ENCODE measurements at places on chromosomes 2 and 18. TPM values are rescaled to one million over a fixed set of nuclear protein-coding genes. Genes with fewer than 3 reads are reported as not detected.

NRBP1 gene
- total RNA-seq, result 132 TPM

KLHL41 gene
- total RNA-seq, result 0.15 TPM

CPLX4 gene
- total RNA-seq, result not detected

TMEM178A gene
- not detected for total RNA-seq

RBM44 gene
- 0.29 TPM for total RNA-seq

CCDC85A gene
- 0.12 TPM for total RNA-seq

CDKL4 gene
- total RNA-seq, result not detected

GKN2 gene
- total RNA-seq, result 4.3 TPM

ALPG gene
- total RNA-seq, result 0.22 TPM

DSG2 gene
- total RNA-seq, result 69.7 TPM

EMILIN1 gene
- 0.64 TPM for total RNA-seq

MTCL1 gene
- 73.7 TPM for total RNA-seq

SCN3A gene
- not detected for total RNA-seq

EMILIN2 gene
- 14.7 TPM for total RNA-seq

OTOS gene
- not detected for total RNA-seq

CHN1 gene
- 21.7 TPM for total RNA-seq

NT5DC4 gene
- not detected for total RNA-seq

CFAP221 gene
- 0.40 TPM for total RNA-seq

CHRNG gene
- not detected for total RNA-seq

FAM110C gene
- 0.12 TPM for total RNA-seq

SLC5A7 gene
- not detected for total RNA-seq

CIAO1 gene
- 85.5 TPM for total RNA-seq

ADGRF3 gene
- 0.10 TPM for total RNA-seq

HOXD3 gene
- 0.32 TPM for total RNA-seq

CFAP210 gene
- total RNA-seq, result 0.18 TPM

OSGEPL1 gene
- total RNA-seq, result 4.0 TPM

PLEK gene
- total RNA-seq, result not detected

RPRM gene
- total RNA-seq, result 0.09 TPM

PSME4 gene
- 43.2 TPM for total RNA-seq

PDCD1 gene
- total RNA-seq, result not detected

SERPINB10 gene
- total RNA-seq, result not detected

FSIP2 gene
- not detected for total RNA-seq

ELMOD3 gene
- total RNA-seq, result 12.5 TPM

CRIM1 gene
- 133 TPM for total RNA-seq

PAIP2B gene
- 0.36 TPM for total RNA-seq

MLPH gene
- 326 TPM for total RNA-seq

RAMP1 gene
- not detected for total RNA-seq

IHH gene
- total RNA-seq, result 0.47 TPM

PTPRN gene
- total RNA-seq, result 1.1 TPM

MEP1B gene
- total RNA-seq, result not detected
